ENCODE measurements at places on chromosomes 11 and 22.
A peak's percentile ranks its signal among the peaks of the same experiment; 100 is the strongest.

DNA sequence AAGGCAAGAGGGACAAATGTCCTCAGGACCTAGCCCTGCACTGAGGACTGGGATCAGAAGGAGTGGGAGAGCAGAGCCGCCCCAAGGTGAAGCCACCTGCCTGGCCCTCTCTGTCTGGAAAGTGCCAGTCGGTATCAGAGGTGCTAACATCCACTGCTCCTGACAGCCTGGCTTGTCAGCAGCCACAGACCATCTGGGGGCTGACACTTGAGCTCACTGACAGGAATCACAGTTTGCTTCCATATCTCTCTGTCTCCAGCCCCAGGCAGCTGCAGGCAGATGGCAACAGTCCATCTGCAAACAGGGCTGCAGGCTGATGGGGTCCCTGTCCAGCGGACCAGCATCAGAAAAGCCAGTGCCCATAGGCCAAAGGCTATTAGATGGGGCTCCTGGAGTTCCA lies 5.5 kb downstream of the OPCML start:
- no peak for DNase-seq

DNA sequence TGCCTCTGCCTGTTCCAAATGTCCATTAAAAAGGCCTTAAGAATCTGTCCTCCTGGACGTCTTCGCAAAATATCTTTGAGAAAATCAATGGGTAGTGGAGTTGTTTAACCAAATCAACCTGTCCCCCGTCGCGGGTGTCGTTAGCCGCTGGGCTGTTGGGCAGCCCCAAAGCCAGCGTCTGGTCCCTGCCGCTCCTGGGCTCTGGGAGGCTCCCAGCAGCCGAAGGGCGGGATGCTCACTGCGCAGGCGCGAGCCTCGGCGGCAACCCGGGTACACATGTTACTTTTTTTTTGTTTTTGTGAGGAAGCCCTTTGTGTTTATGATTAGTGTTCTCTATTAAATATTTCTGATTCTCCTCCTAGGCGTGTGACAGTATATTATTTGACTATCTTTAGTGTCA lies 12.6 kb downstream of the MMP10 start:
- no peak for DNase-seq

DNA sequence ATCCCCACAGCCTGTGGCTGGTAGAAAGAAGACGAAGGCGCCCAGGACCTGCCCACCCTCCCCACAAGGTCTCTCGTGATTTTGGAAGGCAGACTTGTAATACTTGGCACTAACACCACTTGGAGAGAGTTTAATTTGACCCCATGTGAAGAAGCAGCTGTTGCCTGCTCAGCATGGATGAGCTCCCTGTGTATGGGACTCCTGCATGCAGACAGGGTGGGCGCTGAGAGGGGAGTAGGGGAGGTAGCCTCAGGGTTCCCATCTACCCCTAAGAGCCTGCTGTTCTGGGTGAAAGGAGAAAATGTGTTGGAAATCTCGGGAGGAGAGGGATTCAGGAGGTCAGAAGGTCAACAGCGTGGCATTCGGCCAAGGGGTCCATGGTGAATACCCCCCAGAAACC lies 625.9 kb downstream of the TBC1D22A start:
- no peak for DNase-seq

GRCh38 chr22:35559354-35560005 lies 18.8 kb downstream of the RASD2 start:
- no peak for DNase-seq

DNA sequence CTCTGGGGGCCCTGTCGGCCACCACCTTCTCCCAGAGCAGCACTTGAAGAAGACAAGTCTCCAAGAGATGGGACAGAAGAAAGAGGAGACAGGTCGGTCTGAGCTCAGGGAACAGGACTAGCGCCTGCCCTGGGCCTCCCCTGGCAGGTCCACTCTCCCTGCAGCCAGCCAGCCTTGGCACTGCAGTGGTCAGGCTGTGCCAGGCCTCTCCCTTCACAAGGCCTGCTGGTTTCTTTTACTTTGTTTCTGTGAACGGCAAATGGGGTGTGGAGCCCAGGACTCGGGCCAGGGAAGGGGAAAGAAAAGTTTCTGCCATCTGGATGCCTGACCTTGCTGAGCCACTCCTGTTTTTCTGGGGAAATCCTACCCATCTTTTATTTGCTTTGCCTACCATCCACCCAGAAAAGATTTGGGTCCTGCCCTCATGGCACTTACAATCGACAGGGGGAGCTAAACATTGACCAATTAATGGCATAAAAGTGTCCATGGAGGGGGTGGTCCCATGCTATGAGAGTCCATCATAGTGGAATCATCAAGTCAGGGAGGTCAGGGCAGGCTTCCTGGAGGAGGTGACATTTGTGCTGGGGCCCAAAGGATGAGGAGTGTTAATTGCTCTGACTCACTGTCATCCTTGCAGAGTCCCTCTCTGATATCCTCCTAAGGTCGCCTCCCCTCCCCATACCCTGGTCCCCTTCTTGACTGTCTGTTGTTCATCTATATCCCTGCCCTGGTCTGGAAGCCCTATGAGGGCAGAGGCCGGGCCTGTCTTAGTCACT lies 65.2 kb downstream of the NFAM1 start:
- DNase-seq: no peak

DNA sequence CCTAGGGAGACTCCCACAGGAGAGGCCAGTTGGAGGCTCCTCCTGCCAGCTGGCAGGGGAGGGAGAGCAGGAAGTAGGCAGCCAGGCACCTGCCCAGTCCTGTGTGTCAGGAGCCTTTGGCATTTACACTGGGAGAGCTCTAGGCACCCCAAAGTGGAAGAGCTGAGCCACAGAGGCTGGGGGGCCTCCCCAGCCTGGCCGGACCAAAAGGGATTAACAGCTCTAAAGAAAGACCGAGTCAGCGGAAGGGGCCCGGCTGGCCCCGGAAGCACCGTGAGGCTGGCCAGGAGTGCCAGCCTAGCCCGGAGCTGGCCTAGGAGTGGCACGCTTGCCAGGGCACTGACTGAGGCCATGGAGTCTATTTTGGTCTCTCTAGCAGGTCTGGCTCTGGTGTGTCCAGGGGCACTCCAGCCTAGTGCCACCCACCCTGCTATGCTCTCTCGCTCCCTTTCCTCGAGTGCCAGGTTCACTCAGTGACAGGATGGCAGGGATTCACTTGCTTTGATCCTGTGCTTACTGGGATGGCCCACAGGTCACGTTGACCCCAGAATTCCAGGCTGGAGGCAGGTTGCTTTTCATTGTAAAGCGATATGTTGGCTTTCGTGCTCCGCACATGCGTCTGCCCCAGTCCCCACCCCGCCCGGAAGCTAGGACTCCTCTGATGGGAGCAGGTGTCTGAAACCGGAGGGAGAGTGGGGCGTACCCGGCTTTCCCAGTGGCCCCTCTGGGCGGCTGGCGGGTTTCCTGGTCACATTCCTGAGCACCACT lies 3.3 kb upstream of the KMT5B start:
- DNase-seq: no peak

DNA sequence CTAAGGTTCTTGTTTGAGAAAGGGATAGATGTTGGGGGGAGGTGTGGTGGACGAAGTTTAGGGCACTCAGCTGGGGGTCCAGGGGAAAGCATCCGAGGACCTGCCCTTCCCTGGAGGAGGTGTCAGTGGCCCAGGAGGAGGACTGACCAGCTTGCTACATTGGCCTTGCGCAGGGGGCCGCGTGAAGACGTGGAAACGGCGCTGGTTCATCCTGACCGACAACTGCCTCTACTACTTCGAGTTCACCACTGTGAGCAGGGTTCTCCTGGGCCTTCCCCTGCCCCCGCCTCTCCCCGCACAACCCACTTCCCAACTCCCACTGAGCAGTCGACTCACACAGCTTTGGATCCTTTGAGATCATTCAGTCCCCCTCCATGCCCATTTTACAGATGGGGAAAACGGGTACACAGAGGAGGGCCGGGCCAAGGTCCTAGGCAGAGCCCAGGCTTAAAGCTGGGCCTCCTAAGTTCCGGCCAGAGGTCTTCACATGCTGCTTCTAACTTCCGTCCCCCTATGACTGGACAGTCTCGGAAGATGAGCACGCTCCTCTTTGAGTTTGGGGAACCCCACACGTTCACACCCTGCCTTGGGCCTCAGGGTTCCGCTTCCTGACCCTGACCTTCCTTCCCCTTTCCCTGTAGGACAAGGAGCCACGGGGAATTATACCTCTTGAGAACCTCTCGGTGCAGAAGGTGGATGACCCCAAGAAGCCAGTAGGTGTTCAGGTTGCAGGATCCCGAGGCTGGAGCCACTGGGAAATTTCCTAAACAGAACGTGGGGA lies 28.7 kb downstream of the CYTH4 start:
- no peak for DNase-seq

DNA sequence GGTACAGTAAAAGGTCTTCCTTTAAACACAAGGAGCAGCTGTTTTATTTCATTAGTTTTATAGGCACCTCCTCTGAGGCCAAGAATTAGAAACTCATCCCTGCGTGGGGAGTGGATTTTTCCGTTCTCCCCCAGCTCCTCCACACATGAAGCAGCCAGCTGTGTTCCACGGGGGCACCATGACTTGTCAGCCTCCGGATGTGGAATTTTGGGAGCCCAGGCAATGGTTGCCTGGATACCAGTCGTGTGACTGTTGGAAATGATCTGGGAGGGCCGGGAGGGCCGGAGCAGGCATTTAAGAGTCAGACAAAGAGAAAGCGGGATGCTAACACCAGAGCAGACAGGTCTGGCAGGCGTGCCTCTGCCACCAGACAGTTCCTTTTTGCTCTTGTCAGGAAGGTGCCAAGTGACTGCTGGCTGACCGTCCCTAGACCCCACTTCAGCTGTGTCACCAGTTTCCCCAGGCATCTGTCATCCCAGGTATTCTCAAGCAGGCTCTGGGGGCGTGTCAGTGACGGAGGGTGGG lies 15.9 kb upstream of the CDC42EP2 start:
- peak; percentile 63 for DNase-seq

GRCh38 chr22:39362271-39362670 lies 12.5 kb downstream of the SYNGR1 start:
- no peak for DNase-seq

- DNase-seq: no peak
Measured at GRCh38 chr22:29988719-29989118, 91.5 kb upstream of the HORMAD2 start.

DNA sequence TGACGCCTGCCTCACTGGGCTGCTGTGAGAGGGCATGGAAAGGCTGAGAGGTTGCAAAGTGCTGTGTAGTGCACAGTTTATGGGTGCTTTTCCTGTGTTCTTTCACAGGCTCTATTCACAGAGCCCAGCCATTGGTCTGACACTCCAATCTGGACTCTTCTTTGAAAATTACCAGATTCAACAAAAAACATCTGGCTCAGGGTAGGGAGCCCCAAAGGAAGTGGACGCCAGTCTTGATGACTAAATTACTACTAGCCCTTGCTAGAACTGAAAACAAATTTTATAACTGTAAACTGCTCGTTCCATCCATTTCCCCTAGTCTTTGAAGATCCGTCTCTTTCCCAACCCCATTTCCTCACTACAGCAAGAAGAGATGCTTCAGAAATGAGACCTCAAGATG lies 178.6 kb downstream of the TENM4 start:
- peak; percentile 34 for DNase-seq

DNA sequence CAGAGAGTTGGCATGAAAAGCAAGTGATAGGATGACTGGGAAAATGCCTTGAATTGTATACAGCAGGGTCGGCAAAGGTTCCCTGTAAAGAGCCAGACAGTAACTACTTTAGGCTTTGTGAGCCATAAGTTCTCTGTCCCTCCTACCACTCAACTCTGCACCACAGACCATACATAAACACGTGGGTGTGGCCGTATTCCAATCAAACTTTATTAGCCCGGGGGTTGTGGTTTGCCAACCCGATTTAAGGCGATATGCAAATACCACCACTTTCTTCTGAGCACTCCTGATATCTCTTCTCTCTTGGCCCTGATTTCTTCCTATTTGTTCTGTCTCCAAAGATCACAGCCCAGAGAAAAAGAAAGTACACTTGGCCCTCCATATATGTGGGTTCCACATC lies 87.5 kb downstream of the MN1 start:
- no peak for DNase-seq

- no peak for DNase-seq
Measured at GRCh38 chr22:40410272-40410671, 39.9 kb downstream of the SGSM3 start.

DNA sequence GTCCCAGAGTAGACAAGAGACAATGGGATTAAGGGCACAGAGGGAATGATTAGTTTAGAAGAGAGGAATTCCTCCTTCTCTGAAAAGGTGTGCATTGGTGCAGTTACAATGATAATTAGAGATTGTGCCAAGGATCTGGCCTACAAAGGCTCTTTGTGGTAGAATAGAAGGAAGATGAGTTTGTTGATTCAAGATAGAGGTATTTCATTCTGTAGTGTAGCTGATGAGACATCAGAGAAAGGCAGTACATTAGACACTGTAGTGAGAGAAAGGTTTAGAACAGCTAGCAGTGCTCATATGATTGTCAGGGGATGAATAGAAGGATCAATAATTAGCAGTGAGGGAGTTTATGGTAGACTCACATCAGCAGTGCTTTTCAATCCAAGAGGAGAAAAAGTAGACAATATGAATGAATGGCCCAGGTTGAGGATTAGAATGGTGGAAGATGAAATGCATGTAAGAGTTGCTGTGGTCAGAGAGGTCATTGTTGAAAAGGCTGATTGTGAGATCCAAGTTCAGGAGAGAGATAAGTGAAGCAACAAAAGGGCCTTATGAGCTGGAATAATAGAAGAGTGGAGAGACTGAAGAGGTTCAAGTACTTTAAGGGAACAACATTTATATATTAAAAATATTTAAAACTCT lies 28.9 kb downstream of the SIK2 start:
- no peak for DNase-seq

GRCh38 chr22:47811971-47812370 lies 1049.5 kb downstream of the TBC1D22A start:
- no peak for DNase-seq

GRCh38 chr11:129814244-129815014 lies 1.2 kb upstream of the TMEM45B start:
- DNase-seq: no peak

- DNase-seq: no peak
Measured at GRCh38 chr11:2647167-2647566, 52.6 kb downstream of the KCNQ1OT1 start.

DNA sequence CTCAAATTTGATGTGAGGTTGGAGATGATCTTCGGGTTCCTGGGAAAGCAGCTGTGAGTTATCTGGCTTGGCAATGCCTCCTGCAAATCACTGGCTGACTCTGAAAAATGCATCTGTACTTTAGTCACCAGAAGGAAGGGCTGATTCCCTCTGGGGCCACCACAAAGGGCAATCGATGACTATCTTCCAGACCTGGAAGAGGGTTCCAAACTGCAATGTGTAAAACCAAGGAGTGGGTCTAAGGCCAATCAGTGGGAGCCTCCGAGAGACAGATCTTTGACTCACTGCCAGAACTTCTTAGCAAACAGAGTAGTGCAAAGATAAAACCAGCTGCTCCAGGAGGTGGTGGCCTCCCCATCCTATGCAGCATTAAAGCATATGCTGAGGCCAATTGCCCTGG lies 29.1 kb upstream of the PAK1 start:
- DNase-seq: peak; percentile 65

- DNase-seq: peak; percentile 29
Measured at GRCh38 chr22:23036684-23037428, 33.5 kb upstream of the GNAZ start.
